ENCODE measurements at places on chromosomes 4 and X.

GRCh38 chr4:6309777-6310176, 40.1 kb downstream of the WFS1 start:
- no peak for DNase-seq

DNA sequence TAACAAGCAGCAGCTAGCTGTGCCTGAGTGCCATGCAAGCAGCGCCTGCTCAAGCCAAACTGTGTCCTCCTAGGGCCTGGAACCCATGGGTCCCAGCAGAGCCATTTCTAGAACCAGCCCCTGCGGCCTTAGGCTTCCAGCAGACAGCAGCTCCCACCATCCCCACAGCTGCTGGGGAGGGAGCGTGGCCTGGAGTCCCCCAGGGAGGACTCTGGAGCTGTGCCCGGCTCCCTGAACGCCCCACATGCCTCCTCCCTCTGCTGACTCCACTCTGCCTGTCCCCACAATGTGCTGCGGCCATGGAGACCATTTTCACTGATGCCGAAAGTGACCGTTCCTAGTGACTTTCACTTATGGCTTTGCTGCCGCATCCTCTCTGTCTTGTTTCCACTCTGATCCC, 45.9 kb downstream of the GAK start:
- no peak for DNase-seq

- no peak for DNase-seq
Observed at GRCh38 chr4:6674500-6675149, 19.1 kb upstream of the S100P start.

DNA sequence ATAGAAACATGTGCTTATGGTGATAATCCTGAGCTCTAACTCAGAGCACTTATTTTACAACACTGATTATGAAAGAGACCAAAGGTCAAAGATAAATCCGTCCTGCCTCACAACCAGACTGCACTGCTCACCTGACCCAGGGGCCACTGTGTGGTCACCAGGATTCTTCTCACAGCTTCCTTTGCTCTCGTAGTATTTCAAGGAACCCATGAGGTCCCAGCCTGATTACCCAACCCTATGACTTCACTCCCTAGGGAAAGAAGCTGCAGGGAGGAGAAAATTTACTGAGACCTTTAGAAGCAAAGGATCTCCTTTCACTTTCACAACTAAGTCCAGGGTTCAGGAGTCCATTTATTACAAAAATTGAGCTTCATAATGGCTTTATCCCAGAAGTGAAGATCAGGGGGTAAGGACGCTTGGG, 9.6 kb downstream of the SLC25A5 start:
- peak; percentile 44 for DNase-seq

- no peak for DNase-seq
Observed at GRCh38 chrX:39309721-39310152, 508.5 kb downstream of the MID1IP1 start.

DNA sequence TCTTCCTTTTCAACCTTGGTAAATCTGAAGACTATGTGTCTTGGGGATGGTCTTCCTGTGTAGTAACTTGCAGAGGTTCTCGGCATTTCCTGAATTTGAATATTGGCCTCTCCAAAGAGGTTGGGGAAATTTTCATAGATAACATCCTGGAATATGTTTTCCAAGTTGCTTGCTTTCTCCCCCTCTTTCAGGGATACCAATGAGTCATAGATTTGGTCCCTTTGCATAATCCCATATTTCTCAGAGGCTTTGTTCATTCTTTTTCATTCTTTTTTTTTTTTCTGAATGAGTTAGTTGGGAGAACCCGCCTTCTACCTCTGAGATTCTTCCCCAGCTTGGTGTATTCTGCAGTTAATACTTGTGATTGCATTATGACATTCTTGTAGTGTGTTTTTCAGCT, 549.2 kb upstream of the AMOT start:
- no peak for DNase-seq

Measured in H54 (cell line).